ENCODE measurements at places on chromosomes 3 and 15. TPM values are rescaled to one million over a fixed set of nuclear protein-coding genes. Genes with fewer than 3 reads are reported as not detected.

- no peak for DNase-seq
Measured at GRCh38 chr3:81965696-81966095, 204.3 kb upstream of the GBE1 start.

GRCh38 chr15:59570315-59570714 lies 41.3 kb upstream of the GCNT3 start:
- no peak for DNase-seq

DNA sequence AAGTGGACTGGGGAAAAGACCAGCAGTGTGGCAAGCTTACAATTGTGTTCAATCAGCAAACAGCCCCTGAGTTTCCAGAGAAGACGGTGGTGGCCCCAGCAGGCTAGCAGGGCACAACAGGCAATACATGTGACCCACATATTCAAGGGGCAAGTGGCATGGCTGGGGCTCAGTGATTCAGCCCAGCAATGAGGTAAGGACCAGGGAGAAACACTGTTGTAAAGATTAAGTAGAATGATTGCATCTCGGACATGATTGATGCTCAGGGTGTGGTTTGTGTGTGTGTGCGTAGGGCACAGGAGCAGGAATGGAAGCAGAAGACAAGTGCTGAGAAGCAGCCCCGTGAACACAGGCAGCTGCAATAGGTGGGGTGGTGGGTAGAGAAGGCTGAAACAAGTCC lies 37.9 kb downstream of the KLHL6 start:
- DNase-seq = no peak

The SLC27A2 gene
- 2.7 TPM for total RNA-seq

The FBXO40 gene
- total RNA-seq = not detected

- DNase-seq = no peak
Measured at GRCh38 chr3:12483410-12483809, 870 bp upstream of the TSEN2 start.

DNA sequence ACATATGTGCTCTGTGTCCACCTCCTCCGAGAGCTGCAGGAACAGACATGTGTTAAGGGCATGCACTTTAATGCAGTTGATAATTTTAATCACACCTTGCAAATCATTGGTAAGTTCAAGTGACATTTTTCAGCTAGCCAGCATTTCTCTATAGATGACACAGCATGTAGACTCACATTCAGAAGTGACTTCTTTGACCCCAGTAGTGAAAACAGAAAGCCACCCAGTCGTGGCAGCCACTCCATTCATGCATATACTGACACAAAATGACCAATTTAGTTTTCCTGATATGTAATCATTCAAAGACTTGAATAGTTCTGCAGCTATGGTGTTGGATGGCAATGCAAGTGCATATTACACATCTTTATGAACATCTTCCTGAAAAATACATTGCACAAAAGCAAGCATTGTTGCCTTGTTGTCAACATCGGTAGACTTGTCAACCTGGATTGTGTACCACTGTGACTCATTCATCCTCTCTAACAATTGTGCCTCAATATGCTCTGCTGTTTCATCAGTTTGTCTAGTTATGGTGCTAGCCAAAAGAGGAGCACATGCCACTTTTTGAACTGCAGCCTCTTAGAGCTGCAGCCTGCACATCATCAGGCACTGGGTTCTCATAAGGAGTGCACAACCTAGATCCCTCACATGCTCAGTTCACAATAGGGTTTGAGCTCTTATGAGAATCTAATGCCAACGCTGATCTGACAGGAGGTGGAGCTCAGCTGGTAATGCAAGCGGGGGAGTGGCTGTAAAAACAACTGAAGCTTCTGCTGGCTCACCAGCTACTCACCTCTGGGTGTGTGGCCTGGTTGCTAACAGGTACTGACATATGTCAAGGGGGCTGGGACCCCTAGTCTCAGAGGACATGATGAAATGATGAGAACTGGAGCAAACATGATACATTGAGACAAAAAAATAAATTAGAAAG lies 622.0 kb downstream of the PYDC2 start:
- no peak for DNase-seq

All from natural killer cell (primary cell).